ENCODE measurements at places on chromosomes 13 and 19.

GRCh38 chr19:5971714-5972354 is 6.1 kb downstream of the RANBP3 start:
- DNase-seq = no peak

- no peak for DNase-seq
These were observed 8.5 kb downstream of the FOSB start for GRCh38 chr19:45476304-45476703.

DNA sequence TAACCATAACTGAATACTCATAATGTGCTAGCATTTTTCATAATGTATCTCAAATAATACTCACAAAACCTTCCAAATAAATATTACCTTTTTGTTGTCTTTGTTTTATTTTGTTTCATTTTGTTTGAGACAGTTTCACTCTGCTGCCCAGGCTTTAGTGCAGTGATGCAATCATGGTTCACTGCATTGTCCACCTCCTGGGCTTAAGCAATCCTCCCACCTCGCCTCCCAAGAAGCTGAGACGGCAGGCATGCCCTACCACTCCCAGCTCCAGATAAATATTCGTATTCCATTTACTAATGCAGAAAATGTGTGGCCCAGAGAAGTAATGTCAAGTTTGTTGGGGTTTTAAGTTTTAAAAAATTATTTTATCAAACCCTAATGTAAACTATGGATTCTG is 739.1 kb downstream of the GPC5 start:
- DNase-seq = no peak

GRCh38 chr13:95605448-95606125 is 38.9 kb downstream of the DZIP1 start:
- DNase-seq = no peak

- DNase-seq = no peak
These were observed 6.4 kb upstream of the RASL11A start for GRCh38 chr13:27264181-27264580.

DNA sequence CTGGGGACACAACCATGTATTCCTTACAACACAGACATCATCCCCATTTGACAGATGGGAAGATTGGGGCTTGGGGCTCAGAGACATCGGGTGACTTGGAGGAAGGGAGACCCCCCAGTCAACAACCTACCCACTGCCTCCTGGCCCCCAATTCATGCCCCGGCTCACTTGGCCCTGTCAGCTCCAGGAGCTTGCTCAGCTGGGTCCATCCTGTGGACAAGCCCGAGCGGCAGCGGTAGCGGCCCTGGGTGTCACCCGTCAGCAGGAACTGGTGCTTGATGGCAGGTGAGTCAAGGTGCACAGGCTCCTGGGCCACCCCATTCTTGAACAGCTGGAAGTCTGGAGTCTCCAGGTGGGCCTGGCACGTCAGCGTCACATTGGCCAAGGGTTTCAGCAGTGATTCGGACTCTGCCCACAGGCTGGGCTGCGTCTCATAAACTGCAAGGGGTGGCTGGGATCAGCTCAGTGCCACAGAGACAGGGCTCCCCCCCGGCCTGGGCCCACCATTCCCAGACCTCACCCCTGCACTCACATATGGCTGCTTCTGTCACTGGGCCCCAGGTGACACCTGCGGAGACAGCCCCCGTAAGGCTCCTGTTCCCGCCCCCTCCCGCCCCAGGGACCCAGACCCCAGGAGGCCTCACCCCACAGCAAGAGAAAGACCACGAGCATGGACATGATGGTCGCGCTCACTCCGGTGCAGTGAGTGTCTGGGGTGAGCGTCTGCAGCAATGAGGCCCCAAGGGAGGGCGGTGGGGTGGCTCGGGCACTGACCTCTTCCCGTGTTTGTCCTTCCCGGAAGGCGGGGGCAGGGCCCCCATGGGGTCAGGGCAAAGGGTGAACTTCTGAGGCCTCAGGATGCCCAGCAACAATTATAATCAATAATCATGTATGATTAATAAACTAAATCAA is at the start of gene A1BG:
Gene A1BG (minus strand): TSS at position 733 of the 912 bp plus-strand sequence. CDS start 55 bp downstream, at position 678.
- DNase-seq = no peak

DNA sequence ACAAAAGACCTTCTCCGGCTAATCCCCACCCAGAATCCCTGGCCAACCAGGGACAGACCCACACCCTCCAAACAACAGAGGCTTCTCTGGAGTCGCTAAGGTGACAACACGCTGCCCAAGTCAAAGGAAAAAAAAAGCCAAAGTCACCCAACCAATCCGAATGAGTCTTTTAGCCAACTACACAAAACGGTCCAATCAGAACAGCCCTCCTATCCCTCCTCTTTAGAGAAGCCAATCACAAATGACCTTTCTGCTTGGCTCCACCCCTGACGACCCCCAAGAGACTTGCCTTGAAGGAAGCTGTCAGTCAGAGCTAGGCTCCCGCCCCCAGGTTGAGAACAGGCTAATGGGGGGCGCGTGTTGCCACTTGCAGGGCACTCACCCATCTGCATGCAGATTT is 6.6 kb upstream of the FBXW9 start:
- DNase-seq = no peak

GRCh38 chr19:44823373-44823698 is 14.4 kb downstream of the BCAM start:
- DNase-seq = no peak

All from stimulated activated CD8-positive, alpha-beta memory T cell treated with anti-CD3 and anti-CD28 coated beads, Interleukin-15, amount 100 ng/mL, for 24 hours (primary cell).